ENCODE measurements at places on chromosomes 2 and 18.

DNA sequence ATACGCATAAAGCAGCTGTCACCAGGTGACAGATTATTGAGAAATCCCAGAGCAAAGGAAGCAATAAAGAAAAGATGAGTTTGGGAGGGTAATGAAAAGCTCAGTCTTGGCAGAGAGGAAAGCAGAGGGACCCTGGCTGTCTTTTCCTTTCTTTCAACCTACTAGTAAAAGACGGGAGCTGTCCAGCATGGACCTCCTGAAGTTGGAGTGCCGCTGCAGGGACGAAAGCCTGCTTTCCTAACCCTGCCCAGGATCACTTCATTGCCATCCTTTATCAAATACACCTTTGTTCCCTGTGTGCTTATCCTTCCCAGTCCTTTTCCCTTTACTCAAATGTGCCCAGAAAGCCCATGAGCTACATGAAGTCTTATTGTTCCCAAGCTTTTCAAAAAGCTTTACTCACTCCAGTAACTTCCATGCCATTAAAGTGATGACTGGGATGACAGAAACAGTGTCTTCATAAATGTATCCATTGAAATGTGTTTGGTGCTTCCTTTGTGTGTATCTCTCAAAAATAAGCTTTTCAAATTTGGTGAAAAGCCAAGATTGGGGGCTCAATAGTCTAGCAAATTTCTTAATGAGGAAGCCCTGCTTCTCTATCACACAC is 3.7 kb upstream of the SPR start:
- peak; percentile 44 for DNase-seq

DNA sequence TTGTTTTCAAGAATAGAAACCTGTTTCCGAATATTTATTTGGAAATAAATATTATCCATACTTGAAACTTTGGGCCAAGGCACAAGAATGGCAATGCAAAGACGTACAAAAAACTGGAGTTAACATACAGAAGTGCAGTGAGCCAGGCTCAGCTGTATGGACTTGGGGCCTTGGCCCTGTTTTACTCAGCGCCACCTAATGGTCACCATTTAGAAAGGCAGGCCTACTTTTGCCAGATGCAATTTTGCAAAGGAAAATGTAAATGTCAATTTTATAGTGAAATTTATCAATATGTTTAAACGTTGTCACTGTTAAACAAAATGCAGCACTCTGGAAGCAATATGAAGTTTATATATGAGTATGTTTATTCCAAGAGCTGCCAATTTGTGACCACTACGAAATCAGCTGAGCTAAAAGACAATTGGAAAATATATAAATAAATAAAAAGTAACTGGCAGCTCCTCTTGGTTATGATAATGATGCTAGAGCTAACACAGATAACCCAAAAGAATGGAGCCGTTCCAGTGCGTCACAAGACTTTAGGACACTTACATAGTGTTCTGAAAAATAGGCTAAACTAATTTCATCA is 155.0 kb downstream of the ARHGAP15 start:
- DNase-seq: peak; percentile 38

DNA sequence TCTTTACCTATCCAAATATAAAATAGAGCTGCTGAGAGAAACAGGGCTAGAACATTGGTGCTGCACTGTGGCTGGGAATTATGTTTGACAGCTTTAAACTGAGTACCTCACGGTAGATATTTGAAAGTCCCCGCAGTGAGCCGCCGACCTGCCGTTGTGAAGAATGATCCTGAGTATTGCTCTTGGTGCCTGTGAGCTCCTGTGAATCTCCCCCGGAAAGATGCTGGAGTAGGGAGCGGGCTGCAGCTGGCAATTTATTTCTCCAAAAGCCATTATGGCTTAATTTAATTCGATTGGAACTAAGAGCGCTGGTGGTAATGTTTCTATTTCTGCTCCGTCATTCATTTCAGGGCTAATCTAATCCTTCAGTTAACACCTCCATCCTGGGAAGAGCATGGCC is 129.4 kb upstream of the TPO start:
- no peak for DNase-seq

GRCh38 chr2:76977846-76978727 is 544.1 kb downstream of the LRRTM4 start:
- DNase-seq: no peak

DNA sequence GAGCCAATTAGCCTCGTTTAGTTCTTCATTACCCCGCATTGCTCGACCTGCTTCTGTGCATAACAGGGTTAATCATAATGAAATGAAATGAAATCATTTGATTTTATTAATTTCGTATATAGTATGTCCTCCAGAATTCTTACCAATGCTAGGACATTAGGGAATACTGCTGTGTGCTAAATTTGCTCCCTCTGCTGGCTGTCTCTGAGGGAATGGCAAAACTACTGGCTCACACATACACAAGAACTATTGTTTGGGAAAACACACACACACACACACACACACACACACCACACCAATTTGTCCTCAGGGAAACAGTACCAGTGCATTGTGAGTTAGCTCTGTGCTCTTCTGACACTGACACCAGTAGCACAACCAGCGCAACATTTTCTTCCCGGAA is 273.3 kb upstream of the TCF4 start:
- DNase-seq: no peak

- no peak for DNase-seq
These were observed 286.6 kb downstream of the MYT1L start for GRCh38 chr2:2044269-2045057.

GRCh38 chr2:217739741-217740140 is 263.1 kb downstream of the TNS1 start:
- no peak for DNase-seq

GRCh38 chr2:32810909-32811495 is 135.8 kb upstream of the LTBP1 start:
- DNase-seq: no peak

DNA sequence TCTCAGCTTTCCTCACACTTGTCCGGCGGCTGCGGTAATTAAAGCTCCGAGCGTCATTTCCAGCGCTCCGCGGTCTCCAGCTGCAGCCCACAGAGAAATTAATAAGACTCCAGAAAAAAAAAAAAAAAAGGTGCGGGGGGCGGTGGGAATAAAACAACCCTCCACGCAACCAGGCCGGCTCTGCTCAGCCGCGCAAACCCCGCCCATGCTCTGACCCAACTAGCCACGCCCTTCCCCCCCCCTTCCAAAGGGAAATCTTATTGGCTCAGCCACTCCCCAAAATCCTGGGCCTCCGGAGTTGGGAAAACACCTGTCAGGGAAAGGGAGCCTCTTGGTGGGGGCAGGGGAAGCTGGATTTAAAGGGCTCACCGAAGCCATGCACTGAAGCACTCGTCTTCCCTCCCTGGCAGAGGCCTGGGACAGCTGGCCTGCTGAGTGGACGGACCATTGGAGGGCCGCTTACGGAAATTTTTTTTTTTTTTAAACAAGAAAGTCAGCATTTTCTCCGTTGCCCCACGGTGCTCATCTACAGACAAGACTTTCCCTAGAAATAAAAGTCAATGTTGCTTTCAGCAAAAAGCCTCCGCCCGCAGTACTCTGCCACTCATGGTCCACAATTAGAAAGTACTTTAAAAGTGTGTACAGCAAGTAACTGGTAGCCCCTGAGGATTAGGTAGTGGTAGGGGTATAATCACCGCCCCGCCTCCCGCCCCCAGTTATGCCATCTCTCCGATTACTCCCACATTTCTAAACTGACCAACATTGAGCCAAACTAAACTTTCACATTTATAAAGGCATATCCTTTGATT is 674 bp upstream of the ERBB4 start:
- no peak for DNase-seq

DNA sequence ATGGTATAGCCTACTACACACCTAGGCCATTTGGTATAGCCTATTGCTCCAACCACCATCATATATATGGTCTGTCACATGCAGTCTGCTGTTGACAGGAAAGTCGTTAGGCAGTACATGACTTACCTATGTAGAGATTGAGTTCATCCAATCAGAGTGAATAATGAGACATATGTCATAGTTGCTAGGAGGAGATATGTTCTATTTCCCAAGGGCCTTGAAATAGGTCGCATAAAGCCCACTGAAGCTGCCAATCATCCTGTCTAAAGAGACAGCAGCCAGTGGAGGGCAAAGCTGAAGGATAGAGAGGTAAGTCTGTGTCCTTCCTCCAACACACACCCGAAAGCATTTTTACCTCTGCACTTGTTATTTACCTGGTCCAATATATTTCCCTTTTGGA is 263.4 kb downstream of the PTPRM start:
- no peak for DNase-seq

DNA sequence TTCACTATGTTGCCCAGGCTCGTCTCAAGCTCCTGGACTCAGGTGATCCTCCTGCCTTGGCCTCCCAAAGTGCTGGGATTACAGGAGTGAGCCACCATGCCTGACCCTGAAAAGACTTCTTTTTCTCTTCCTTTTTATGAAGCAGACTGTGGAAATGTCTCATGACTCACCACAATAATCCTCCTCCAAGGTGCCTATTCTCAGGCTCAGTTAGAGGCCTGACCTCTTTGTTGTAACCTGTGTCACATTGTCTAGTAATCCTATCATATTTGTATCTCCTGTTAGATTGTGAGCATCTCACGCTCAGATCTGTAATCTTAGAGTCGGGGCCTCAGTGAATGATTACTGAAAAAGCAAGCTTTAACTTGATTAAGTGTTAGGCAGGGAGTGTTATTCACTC is 18.3 kb upstream of the TAF4B start:
- no peak for DNase-seq

GRCh38 chr2:200786423-200786822 is 25.3 kb upstream of the BZW1 start:
- no peak for DNase-seq

DNA sequence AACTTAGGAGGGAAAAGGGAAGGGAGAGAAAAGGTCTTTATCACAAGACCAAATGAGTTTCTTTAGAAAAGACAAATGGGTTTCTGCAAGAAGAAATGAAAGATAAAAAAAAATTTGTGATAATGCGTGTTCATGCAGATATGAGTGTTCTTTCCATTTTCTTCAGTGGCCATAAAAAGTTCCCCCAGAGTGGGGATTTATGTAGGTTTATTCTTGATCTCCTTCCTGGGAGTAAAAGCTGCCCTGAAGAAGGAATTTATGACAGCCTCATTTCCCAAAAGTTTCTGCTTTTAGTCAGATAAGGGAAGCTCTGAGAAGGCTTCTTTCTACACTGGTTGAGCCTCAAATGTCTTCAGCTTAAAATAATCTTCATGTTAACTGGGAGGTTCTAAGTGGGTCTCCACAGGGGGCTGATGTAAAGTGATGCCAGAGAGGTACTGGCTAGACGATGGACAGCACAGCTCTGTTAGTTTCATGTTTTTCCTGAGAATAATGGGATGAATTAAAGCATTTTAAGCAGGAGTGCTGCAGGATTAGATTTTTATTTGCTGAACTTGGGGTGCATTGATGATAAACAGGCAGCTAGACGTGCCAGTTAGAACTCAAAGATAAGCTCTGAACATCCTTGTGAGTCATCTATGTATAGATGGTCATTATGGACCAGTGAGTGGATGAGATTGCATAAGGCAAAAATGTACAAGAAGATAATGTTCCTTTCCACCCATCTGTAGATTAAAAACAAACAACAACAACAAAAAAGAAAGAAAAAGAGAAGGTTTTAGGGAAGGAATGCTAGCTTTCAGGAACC is 99.4 kb upstream of the MSH2 start:
- no peak for DNase-seq

DNA sequence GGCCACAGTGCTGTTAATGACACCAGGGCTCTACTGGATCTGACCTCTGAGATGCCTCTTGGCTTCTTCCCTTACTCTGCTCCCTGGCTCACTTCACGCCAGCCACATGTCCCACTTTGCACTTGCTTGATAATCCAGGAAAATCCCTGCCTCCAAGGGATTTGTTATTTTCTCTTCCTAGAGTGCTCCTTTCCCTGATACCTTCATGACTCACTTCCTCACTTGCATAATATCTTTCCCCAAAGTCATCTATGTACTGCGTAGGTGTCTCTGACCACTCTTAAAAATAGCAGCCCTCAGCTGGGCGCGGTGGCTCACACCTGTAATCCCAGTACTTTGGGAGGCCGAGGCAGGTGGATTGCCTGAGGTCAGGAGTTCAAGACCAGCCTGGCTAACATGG is 572.3 kb downstream of the PLCL1 start:
- DNase-seq: no peak

- DNase-seq: no peak
These were observed 38.9 kb upstream of the RALBP1 start for GRCh38 chr18:9436206-9436929.

DNA sequence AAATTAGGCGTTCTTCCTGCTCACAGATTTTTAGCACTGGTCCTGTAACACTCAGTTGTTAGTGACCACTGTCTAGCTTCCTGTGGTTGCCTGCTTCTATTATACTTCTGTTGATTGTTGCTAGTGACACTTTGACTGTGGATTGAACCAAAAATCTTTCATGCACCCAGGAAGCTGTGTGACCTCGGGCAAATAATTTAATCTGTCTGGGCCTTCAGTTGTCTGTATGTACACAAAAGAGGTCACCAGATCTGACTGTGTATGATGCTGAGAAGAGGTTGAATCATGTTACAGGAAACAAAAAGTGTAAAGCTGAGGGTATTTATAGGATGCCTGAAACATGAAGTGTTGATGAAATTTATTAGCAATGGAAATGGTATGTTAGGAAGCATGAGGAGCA is 12.7 kb downstream of the ICOS start:
- DNase-seq: no peak

- DNase-seq: no peak
These were observed 6.9 kb upstream of the EPB41L5 start for GRCh38 chr2:120005834-120006521.

DNA sequence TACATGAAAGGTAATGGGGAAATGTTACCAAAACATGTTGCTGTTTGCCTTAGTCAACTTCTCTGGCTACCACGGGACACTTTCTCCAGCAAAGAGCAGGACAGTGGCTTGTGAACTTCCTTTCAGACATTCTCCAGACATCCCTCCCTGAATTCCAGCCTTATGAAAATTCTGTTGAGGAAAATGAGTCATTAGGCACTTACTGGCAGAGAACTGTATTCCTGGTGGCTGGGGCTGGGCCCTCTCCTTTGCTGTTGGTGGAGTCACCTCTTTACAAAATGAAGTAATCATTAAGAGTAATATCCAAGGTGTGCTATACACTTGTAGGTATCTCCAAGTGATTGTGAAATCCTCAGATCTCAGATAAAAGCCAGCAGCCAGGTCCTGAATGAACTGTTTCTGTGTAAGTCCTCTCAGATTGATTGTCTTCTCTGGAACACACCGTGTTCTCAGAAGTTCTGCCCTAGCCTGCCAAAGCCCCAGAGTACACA is 1.3 kb upstream of the FAP start:
- DNase-seq: no peak

GRCh38 chr2:21301871-21302455 is 178.2 kb downstream of the TDRD15 start:
- DNase-seq: no peak

DNA sequence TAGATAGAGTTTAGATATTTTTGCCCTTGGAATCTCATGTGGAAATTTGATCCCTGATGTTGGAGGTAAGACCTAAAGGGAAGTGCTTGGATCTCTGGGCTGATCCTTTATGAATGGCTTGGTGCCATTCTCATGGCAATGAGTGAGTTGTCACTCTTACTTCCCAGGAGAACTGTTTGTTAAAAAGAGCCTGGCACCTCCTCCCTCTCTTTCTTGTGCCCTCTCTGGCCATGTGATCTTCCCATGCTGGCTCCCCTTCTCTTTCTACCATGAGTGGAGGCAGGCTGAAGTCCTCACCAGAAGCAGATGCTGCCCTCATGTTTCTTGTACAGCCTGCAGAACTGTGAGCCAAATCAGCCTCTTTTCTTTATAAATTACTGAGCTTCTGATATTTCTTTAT is 276.9 kb downstream of the ZNF804A start:
- no peak for DNase-seq

Data from activated CD4-positive, alpha-beta memory T cell treated with anti-CD3 and anti-CD28 coated beads for 36 hours (primary cell).